ENCODE measurements at places on chromosomes 11 and 22.

- no peak for DNase-seq
Measured at GRCh38 chr11:66419825-66420224, 1.0 kb upstream of the NPAS4 start.

DNA sequence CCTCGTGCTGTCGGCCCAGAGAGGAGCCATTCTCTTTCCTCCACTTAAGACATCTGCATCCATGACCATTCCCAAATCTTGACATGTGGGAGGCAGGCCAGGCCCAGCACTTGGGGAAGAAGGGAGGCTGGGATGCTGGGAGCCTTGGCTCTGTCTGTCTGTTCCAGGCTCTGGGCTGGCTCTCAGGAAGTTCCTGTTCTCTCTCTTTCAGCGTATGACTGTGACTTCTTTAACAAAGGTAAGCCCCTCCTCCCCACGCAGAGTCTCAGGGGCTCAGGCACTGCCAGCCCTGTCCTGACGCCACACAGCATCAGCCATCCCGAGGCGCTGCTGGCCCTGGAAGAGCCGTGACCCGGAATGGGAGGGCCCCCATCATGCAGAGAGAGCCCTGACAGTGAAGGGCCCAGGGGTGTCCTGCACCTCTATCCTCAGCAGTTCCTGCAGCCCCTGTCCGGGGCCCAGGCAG is 52.4 kb downstream of the OTOG start:
- no peak for DNase-seq

DNA sequence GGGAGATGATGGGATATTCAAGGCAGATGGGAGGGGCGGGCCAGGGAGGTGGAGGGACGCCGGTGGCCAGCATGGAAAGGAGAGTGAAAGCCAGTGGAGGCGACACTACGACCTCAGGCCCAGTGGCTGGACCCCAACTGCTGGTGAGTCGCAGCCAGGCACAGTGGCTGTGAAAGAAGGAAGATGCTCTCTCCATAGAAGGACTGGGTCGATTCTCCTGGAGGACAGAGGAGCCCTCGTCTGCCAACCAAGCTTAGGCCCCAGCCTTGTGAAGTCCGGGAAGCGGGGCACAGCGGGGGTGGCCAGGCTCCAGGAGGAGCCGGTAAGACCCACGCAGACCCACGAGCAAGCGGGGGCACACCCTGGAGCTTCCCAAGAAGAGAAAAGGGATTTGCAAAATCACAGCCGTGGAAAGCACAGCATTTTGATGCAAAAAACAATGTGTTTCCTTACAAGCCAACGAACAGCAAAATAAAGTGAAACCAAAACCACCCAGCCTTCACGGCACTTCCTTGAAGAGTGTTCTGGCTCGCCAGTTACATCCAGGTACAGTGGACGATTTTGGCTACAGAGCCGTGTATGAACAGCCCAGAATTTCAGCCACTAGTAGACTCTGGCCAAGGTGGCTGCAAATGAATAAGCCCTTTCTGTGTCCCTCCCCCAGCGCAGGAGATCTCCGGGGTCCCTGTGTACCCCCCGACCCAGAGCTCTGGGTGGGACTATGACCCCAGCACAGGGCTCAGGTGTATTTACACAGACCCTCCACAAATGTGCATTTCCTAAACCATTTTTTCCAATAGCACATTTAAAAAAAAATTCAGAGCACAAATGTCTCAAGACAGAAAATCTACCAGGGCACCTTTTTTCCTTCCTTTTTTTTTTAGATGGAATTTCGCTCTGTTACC is 96.9 kb downstream of the TRMU start:
- peak; percentile 11 for DNase-seq

GRCh38 chr22:45784357-45785277 is 113.0 kb downstream of the ATXN10 start:
- peak; percentile 53 for DNase-seq

GRCh38 chr22:38040953-38041759 is 16.0 kb upstream of the PICK1 start:
- peak; percentile 40 for DNase-seq

DNA sequence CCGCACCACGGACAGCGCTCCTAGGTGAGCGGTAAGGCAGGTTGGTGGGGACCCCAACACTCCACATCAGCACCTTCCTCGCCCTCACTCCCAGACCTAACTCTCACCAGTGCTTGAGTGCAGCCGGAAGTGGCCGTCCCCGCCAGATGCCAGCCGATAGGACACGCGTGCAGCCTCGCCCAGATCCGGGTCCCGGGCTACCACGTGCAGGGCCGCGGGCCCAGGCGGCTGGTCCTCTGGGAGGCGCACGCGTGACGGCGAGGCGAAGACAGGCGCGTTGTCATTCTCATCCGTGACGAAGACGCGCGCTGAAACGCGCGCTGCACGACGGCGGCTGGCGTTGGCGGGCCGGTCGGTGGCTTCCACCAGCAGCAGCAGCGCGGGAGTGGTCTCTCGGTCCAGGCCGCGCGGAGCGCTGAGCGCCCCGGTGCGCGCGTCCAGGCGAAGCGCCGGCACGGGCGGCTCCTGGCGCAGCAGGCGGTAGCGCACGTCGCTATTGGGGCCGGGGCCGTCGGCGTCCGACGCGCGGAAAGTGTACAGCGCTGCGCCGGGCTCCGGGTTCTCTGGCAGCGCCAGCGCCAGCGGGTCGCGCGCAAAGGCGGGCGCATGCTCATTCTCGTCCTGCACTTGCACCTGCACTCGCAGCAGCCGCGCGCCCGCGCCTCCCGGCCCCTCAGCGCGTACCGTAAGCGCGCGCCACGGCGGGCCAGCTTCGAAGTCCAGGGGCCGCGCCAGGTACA is 10.8 kb upstream of the TPP1 start:
- DNase-seq = no peak

GRCh38 chr11:6719576-6719975 is 36.4 kb upstream of the MRPL17 start:
- DNase-seq = no peak

DNA sequence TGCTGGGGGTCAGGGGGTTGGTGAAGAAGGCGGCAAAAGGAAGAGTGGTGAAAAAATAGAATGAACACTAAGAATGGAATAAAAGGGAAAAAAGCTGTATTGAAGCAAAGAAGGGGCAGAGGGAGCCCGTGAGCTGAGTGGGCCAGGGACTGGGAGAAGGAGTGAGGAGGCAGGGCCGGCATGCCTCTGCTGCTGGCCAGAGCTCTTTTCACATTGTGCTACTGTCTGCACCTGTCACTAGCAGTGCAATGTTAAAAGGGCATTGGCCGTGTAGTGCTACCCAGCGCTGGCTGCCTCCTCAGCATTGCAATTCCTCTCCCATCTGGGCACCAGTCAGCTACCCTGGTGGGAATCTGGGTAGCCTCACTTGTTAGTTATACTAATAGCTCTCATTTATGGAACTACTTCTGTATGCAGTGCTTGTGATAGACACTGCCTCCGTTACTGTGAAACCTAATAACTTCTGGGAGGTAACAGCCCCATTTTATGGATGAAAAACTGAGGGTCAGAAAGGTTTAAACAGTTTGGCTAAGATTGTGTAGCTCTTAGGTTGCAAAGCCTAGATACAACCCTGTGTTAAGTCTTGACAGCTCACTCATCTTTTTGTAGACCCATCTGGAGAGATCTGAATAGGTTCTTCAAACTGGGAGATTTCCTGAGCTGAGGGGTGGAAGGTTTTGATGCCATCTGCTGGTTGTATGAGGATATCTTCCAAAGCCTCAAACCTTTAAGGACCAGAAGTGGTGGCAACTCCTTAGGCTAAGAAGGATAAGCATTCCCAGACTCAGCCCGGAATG is 8.5 kb downstream of the YPEL4 start:
- no peak for DNase-seq

DNA sequence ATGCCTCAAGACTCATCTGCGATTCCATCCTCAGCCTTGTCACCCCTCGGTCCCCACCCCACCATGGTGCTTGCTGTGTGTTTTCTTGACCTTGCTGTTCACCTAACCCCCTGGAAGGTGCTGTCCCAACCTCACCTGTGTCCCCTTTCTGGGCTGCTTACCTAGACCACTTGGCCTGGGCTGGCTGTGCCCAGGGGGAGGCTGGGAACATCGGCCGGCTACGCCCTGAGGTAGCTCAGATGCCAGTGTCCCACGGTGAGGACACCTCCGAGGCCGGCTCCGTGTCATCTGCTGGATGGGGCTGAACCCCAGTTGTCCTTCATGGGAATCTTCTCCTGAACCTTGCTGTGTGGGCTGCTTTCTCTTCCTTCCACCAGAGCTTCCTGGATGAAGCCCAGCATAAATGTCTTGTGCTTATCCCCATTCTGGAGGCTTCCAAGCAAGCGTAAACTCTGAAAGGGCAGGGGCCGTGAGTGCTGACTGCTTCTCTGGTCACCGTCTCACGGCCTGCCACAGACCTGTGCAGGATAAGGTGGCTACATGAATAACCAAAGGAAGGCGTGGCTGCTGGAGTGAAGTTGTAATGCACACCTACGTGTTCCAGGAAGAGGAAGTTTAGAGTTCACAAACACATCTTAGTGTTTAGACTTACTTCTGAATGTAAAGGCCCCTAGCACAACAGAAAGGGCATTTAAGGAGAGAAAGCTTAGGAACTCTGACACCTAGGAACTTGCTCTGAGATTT is 724.3 kb downstream of the TBC1D22A start:
- DNase-seq = no peak

- DNase-seq = no peak
Measured at GRCh38 chr11:2441171-2441570, 3.1 kb downstream of the TRPM5 start.

DNA sequence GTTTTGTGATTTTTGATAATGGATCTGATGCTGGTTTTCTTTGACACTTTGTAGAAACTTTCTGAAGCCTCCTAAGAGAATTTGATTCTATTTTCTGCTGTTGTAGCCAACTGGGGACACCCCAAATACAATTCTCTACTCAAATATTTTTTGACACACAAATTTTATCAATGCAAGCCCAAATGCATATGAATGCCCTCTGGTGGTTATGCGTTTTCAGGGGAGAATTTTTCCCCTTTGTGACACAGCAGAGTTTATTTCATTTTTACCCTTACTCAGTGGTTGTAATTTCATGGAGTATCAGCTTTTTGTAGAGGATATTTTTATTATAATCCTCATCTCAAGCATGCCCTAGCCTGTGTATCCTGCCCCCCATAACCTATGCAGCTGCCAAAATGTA is 44.7 kb upstream of the MTMR2 start:
- DNase-seq = no peak

GRCh38 chr22:19275104-19275503 is 16.4 kb downstream of the CLTCL1 start:
- DNase-seq = no peak
